ENCODE measurements at places on chromosomes 13 and 19.

DNA sequence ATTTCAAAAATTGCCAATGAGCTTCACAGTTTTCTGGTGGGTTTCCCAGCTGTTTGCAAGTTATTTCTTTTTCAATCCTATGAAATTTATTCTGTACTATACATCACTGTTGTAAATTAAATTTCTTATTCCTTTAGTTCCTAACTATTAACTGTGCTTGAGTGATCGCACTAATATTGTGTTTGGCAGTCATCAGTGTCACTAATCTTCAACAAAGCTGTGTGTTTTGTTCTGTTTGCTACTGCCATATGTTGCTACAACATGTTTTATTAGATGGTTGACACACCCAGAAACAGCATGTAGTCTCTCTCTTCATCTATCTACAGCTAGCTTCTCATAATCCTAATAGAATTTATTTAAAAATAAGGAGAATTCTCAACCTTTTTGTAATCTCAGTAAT is 453.6 kb upstream of the PRR20A start:
- H3K4me1 ChIP-seq, result no peaks in the 10 kb centered on the region
- H3K27ac ChIP-seq, result no peak overlapping the region
- DNase-seq, result no peak

DNA sequence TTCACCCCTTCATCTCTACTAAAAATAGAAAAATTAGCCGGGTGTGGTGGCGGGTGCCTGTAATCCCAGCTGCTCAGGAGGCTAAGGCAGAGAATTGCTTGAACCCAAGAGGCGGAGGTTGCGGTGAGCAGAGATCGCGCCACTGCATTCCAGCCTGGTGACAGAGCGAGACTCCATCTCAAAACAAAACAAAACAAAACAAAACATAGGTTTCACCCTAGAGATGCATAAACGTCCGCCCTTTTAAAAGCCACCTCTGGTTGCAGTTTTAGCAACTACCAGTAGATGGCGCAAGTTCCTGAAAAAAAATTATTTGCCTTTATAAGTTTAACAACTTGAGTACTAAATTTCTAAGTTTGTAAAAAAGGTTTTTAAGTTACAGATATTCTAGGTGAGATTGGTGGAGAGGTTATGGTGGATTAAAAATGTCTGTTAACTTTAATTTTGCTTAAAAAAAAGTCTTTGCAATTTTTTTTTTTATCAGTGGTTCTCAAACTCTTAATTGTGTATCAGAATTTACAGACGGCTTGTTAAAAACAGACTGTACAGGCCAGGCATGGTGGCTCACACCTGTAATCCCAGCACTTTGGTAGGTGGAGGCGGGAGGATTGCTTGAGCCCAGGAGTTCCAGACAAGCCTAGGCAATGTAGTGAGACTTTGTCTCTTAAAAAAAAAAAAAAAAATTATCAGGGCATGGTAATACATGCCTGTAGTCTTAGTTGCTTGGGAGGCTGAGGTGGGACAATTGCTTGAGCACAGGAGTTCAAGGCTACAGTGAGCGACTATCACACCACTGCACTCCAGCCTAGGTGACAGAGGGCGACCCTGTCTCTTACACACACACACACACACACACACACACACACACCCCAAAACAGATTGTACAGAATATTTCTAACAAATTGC is 42.1 kb downstream of the NAA16 start:
- H3K4me1 ChIP-seq, result peaks cover 19% of the 10 kb centered on the region
- peak overlapping the region; percentile 87 for H3K27ac ChIP-seq
- H3K36me3 ChIP-seq, result peaks cover 27% of the 10 kb centered on the region
- DNase-seq, result peak; percentile 58
- H3K4me3 ChIP-seq, result no peak overlapping the region
- H3K27me3 ChIP-seq, result no peaks in the 10 kb centered on the region

DNA sequence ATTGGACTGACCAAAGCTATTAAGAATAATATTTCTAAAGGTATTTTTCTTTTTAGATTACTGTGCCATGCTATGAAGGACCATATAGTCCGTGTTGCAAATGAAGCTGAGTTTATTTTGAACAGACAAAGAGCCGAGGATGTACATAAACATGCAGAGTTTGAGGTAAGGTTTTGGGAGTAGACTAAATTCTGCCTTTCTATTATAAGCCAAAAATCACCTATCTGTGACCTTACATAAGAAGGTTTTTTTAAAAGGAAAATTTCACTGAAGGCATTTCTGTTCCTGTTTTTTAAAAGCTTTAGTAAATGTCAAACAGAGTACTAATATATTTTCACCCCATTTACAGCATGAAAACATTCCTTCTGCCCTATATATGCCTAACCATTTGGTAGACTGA is 127.4 kb downstream of the MAB21L1 start:
- DNase-seq, result no peak
- H3K4me1 ChIP-seq, result no peaks in the 10 kb centered on the region
- H3K36me3 ChIP-seq, result no peaks in the 10 kb centered on the region
- no peak overlapping the region for H3K27ac ChIP-seq

- H3K4me3 ChIP-seq, result no peak overlapping the region
- H3K4me1 ChIP-seq, result no peaks in the 10 kb centered on the region
- H3K36me3 ChIP-seq, result no peaks in the 10 kb centered on the region
- DNase-seq, result no peak
These were observed 45.1 kb downstream of the ADGRE3 start for GRCh38 chr19:14629557-14629956.

DNA sequence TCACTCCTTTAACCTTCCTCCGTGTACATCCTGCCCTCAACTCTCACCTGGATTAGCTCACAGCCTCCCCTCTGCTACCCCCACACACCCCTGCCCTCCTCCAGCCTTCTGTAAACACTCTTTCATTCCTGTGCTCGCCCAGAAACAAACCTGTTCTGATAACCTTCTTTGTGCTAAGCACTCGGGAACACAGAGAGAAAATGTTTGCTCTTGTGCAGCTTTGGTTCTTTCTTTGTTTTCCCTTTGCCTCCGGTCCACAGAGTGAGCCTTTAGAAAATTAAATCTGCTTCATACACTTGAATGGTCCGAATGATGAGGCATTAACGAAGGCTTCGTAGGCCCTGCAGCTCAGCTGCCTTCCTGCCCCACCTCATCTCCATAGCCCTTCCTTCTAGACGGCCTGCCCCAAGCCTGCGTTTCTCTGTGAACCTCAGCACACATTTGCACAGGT is 6.6 kb upstream of the ZDHHC20 start:
- H3K36me3 ChIP-seq, result no peaks in the 10 kb centered on the region
- no peaks in the 10 kb centered on the region for H3K27me3 ChIP-seq
- no peak overlapping the region for H3K27ac ChIP-seq
- H3K4me1 ChIP-seq, result no peaks in the 10 kb centered on the region

Data from MCF 10A (cell line).